ENCODE measurements at places on chromosomes 2 and 18.

GRCh38 chr2:37873749-37874330 is 51.2 kb upstream of the RMDN2 start:
- no peak for DNase-seq

DNA sequence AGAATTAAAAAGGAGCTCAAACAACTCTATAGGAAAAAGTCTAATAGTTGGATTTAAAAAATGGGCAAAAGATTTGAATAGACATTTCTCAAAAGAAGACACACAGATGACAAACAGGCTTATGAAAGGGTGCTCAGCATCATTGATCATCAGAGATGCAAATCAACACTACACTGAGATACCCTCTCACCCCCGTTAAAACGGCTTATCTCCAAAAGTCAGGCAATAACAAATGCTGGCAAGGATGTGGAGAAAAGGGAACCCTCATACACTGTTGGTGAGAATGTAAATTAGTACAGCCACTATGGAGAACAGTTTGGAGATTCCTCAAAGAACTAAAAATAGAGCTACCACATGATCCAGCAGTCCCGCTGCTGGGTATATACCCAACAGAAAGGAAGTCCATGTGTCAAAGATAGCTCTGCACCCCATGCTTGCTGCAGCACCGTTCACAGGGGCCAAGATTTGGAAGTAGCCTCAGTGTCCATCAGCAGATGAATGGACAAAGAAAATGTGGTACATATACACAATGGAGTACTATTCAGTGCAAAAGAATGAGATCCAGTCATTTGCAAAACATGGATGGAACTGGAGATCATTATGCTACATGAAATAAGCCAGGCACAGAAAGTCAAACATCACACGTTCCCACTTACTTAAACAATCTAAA is 46.7 kb upstream of the B3GNT7 start:
- DNase-seq = no peak

GRCh38 chr2:8684540-8684877 is 2.7 kb downstream of the ID2 start:
- no peak for DNase-seq

DNA sequence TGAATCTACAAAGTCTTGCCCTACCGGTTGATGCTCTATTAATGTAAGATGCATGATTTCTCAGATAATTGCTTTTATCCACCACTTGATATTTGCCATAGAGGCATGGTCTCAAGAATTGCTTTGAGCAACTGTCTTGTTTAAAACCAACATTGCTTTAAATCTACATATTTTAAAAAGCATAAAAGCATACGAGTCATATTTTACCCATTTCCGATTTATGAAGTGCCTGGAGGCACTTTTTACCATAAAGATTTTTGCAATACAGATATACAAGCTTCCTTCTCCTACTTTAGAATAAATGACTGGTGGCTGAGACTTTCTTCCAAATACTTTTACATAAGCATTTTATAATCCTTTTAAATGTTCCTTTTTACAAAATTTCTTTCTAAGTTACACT is 517.6 kb downstream of the TXNL1 start:
- no peak for DNase-seq

GRCh38 chr2:200765995-200766660 is 45.6 kb upstream of the BZW1 start:
- DNase-seq = no peak

- DNase-seq = peak; percentile 54
These were observed 38.8 kb downstream of the RRM2 start for GRCh38 chr2:10161206-10161931.

DNA sequence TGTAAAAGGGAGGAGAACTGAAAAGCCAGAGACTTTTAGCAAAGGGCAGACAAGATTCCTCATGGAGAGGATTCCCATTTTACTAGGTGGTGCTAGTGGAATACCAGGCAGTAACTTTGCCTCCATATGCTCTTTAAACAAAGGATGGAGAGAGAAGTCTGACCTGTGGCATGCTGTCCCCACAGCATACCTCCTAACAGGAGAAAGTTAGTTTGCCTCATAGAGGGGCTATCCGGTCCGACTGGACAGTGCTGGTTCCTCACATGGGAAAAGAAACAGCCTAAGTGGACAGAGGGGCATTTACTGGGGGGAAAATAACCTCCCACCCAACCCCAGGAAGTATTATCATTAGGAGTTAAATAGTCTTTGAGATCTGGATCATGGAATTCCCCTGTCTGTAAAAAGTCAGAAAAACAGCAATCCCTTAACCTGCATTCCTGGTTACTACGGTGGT is 31.6 kb upstream of the GMCL1 start:
- no peak for DNase-seq

DNA sequence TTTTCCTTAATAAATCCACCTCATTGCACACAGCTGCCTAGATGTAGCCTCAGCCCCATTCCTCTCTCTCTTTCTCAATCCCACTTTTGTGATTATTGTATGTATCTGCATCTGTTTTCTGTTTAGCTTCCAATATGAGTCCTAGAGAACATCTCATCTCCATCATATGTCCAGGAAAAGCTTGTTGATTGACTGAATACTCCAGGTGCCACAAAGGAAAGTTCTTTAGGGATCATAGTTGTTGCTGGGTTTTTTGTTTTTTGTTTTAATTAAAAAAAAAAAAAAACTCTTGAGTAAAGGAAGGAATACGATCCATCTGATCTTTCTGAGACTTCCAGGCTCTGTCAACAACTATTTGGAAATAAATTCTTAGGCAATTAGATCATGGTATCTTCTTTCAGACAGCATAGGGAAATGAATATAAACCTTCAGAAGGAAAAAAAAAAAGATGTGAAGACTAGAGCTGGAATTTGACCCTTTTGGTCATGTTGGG is 42.5 kb downstream of the KIAA2012 start:
- no peak for DNase-seq

Data from Right ventricle myocardium inferior (tissue), 1 donor.